Activated T-helper 9 cell treated with anti-CD3 and anti-CD28 coated beads, Interleukin-2, amount 50 U/mL, for 16 hours (primary cell): ENCODE measurements at places on chromosomes 2 and 18.

GRCh38 chr2:66478299-66478698 lies 43.4 kb downstream of the MEIS1 start:
- DNase-seq = no peak

DNA sequence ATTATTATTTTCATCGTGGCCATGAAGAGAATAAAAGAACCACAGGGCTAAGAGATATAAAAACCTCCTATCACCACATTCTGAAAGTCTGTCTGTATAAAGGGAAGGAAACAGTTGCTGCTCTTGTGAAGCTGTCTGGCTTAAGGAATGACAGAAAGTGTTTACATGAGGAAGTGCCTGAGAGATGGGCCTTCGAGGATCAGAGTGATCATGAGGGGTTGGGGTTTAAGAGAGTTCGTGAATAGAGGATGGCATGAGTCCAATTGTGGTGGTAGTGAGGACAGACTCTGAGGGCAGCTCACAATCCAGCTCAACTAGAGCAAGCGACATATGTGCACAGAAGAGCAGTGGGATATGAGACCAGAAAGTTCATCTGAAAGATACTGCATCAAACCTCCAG lies 65.8 kb upstream of the PIEZO2 start:
- DNase-seq = no peak

GRCh38 chr18:34965108-34965507 lies 76.1 kb upstream of the MAPRE2 start:
- DNase-seq = no peak

DNA sequence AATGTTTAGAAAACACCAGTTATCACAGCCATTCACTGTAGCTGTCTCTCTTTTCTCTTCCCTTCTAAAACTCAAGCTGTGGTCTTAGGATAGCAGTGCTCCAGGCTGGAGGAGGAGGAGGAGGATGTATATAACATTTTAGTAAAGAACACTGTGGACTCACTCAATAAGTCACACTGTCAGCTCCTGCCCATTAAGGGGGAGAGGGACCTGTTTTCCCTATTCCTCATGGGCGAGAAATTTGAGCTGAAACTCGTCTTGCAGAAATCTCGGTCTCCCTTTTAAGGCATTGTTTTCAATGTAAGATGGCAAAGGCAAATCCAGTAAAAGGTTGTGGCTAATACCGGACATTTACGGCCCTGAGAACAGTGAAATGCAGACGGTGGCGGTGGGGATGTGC lies 114.8 kb upstream of the ZNF236 start:
- DNase-seq = no peak

- DNase-seq = no peak
Observed at GRCh38 chr2:63853527-63854310, 12.0 kb downstream of the UGP2 start.

- DNase-seq = no peak
Observed at GRCh38 chr2:170582751-170583463, 132.2 kb upstream of the SP5 start.

GRCh38 chr18:10289951-10290637 lies 164.3 kb upstream of the APCDD1 start:
- DNase-seq = no peak

GRCh38 chr2:20065885-20066602 lies 14.6 kb upstream of the LAPTM4A start:
- DNase-seq = no peak

GRCh38 chr2:83054751-83055150 lies 1404.3 kb downstream of the SUCLG1 start:
- no peak for DNase-seq
